ENCODE measurements at places on chromosomes 5 and 9. TPM values are rescaled to one million over a fixed set of nuclear protein-coding genes. Genes with fewer than 3 reads are reported as not detected.

GEMIN5 gene
- 19.9 TPM for total RNA-seq

SNCAIP gene
- total RNA-seq, result 0.12 TPM

OCLN gene
- 7.7 TPM for total RNA-seq

CARTPT gene
- total RNA-seq, result not detected

SPATA6L gene
- not detected for total RNA-seq

MLLT3 gene
- total RNA-seq, result 15.4 TPM

LCN15 gene
- not detected for total RNA-seq

OR1Q1 gene
- not detected for total RNA-seq

SPTLC1 gene
- total RNA-seq, result 110 TPM

PPIC gene
- total RNA-seq, result 10.9 TPM

SPATA24 gene
- total RNA-seq, result 8.6 TPM

MLANA gene
- not detected for total RNA-seq

CCDC192 gene
- not detected for total RNA-seq

FREM1 gene
- total RNA-seq, result not detected

CHD1 gene
- 224 TPM for total RNA-seq

IL13 gene
- total RNA-seq, result not detected

FIBCD1 gene
- total RNA-seq, result 14.6 TPM

LMX1B gene
- 1.2 TPM for total RNA-seq

GMCL2 gene
- not detected for total RNA-seq

UNC5A gene
- total RNA-seq, result not detected

SPAAR gene
- 0.46 TPM for total RNA-seq

CCDC180 gene
- 1.9 TPM for total RNA-seq

PCDHB2 gene
- 0.52 TPM for total RNA-seq

LEAP2 gene
- total RNA-seq, result 1.8 TPM

PCDHGB2 gene
- 1.8 TPM for total RNA-seq

PCDHB14 gene
- 2.7 TPM for total RNA-seq

TMEM171 gene
- total RNA-seq, result not detected

MARCOL gene
- 3.8 TPM for total RNA-seq

ENC1 gene
- 76.9 TPM for total RNA-seq

STOM gene
- total RNA-seq, result 53.9 TPM

RNF44 gene
- total RNA-seq, result 21.6 TPM

AIF1L gene
- total RNA-seq, result 4.2 TPM

EIF4E1B gene
- not detected for total RNA-seq

HAPLN1 gene
- total RNA-seq, result not detected

SHB gene
- total RNA-seq, result 12.5 TPM

IFNA2 gene
- total RNA-seq, result not detected

SPINK6 gene
- total RNA-seq, result 0.52 TPM

LCP2 gene
- total RNA-seq, result not detected

CNTNAP3 gene
- 3.9 TPM for total RNA-seq

IFNA10 gene
- total RNA-seq, result not detected

MSMP gene
- not detected for total RNA-seq

IFNB1 gene
- total RNA-seq, result not detected

GLRA1 gene
- not detected for total RNA-seq

GAPVD1 gene
- total RNA-seq, result 43.1 TPM

NFX1 gene
- total RNA-seq, result 17.8 TPM

DIPK1B gene
- 14.4 TPM for total RNA-seq
